Effector memory CD8-positive, alpha-beta T cell (primary cell): ENCODE measurements at places on chromosomes 2 and 18.

DNA sequence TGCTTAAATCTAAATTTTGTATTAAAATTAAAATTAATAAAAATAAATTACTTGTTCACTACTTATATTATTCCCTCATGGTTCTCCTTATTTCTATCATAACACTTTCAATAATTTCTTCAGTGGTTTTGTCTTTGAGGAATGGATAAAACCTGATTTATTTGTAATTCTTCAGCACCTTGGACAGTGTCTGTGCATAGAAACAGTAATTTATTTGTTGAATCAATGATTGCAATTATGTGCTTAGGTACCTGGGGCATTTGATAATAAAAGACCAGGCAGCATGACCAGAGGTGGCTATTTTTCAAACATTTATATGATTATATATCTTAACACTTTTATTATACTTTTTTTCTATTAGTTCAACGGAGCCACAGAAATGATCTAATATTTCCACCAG lies 1062.7 kb downstream of the DSC3 start:
- no peak for DNase-seq
- H3K36me3 ChIP-seq = no peaks in the 10 kb centered on the region
- no peak overlapping the region for H3K27ac ChIP-seq
- H3K4me3 ChIP-seq = no peak overlapping the region

DNA sequence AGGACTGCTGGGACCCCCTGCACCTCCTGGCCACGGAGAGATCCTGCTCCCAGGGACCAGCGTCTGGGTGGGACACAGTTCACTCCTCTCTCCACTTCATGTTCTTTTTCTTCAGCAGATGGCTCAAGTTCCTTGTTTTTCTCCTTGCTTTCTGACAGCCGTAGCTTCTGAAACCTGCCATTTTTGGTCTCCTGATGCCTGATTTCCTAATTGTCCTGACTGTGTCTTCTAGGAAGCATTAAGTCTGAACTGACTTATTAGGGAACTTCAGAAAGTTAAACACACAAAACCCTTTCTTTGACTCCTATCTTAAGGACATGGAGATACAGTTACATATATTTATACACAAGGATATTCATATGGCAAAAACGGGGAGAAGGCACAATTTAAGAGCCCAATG lies 22.7 kb downstream of the CNNM4 start:
- H3K4me1 ChIP-seq = no peaks in the 10 kb centered on the region
- H3K27ac ChIP-seq = no peak overlapping the region
- no peak for DNase-seq
- H3K4me3 ChIP-seq = no peak overlapping the region
- H3K27me3 ChIP-seq = no peaks in the 10 kb centered on the region

- H3K27ac ChIP-seq = no peak overlapping the region
- H3K4me3 ChIP-seq = no peak overlapping the region
These were observed 31.2 kb downstream of the ADI1 start for GRCh38 chr2:3488061-3488531.

- no peak overlapping the region for H3K27ac ChIP-seq
- no peak overlapping the region for H3K4me3 ChIP-seq
- no peaks in the 10 kb centered on the region for H3K36me3 ChIP-seq
- DNase-seq = no peak
- H3K27me3 ChIP-seq = no peaks in the 10 kb centered on the region
These were observed 62.3 kb upstream of the FSIP2 start for GRCh38 chr2:185676316-185676715.

- H3K36me3 ChIP-seq = peaks cover 7% of the 10 kb centered on the region
- no peak for DNase-seq
- H3K27ac ChIP-seq = no peak overlapping the region
- H3K4me3 ChIP-seq = no peak overlapping the region
- peaks cover 16% of the 10 kb centered on the region for H3K4me1 ChIP-seq
- peaks cover 40% of the 10 kb centered on the region for H3K27me3 ChIP-seq
These were observed 59.3 kb downstream of the ADNP2 start for GRCh38 chr18:80168346-80168745.

GRCh38 chr2:26346454-26347053 lies at the start of gene ADGRF3:
TSS of gene ADGRF3 (minus strand) at chr2:26346789. CDS start at chr2:26346234, 555 bp downstream.
- peaks cover 22% of the 10 kb centered on the region for H3K36me3 ChIP-seq
- peaks cover 37% of the 10 kb centered on the region for H3K4me1 ChIP-seq
- H3K27ac ChIP-seq = peak within 1 kb of the TSS; percentile 99
- peak; percentile 36 for DNase-seq
- H3K27me3 ChIP-seq = no peaks in the 10 kb centered on the region

GRCh38 chr2:169290433-169290832 lies 71.9 kb downstream of the LRP2 start:
- no peak overlapping the region for H3K4me3 ChIP-seq
- H3K27ac ChIP-seq = no peak overlapping the region
- DNase-seq = no peak

DNA sequence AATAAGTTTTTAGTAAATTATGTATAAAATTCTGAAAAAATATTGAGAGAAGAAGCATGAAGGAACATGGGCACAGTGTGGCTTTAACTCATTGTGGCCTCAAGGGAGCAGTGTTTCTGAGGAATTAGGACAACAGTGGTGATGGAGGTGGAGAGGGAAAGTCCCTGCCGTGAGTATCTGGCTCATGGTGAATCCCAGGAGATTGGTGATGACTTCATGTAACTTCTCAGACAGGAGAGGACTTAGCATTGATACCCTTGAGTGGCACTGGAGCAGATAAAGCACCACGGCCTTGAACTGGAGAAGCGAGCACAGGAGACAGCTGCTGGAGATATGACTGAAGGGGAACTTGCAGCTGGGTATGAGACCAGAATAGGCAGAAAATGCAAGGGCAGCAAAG lies 35.0 kb upstream of the LRP1B start:
- no peaks in the 10 kb centered on the region for H3K27me3 ChIP-seq
- H3K27ac ChIP-seq = no peak overlapping the region
- no peaks in the 10 kb centered on the region for H3K4me1 ChIP-seq
- H3K36me3 ChIP-seq = no peaks in the 10 kb centered on the region
- DNase-seq = no peak

GRCh38 chr2:60746318-60746717 lies 9.8 kb upstream of the PAPOLG start:
- DNase-seq = no peak
- peak overlapping the region; percentile 44 for H3K27ac ChIP-seq
- H3K4me3 ChIP-seq = peak overlapping the region; percentile 50
- no peaks in the 10 kb centered on the region for H3K27me3 ChIP-seq
- H3K4me1 ChIP-seq = peaks cover 16% of the 10 kb centered on the region

DNA sequence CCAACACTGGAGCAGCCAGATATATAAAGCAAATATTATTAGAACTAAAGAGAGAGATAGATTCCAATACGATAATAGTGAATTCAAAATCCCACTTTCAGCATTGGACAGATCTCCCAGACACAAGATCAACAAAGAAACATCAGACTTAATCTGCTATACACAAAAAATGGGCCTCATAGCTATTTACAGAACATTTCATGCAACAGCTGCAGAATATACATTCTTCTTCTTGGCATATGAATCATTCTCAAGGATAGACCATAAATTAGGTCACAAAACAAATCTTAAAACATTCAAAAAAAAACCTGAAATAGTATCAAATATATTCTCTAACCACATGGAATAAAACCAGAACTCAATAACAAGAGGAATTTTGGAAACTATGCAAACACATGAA lies 23.8 kb upstream of the BAZ2B start:
- no peak overlapping the region for H3K27ac ChIP-seq
- DNase-seq = no peak
- no peak overlapping the region for H3K4me3 ChIP-seq
- no peaks in the 10 kb centered on the region for H3K36me3 ChIP-seq

DNA sequence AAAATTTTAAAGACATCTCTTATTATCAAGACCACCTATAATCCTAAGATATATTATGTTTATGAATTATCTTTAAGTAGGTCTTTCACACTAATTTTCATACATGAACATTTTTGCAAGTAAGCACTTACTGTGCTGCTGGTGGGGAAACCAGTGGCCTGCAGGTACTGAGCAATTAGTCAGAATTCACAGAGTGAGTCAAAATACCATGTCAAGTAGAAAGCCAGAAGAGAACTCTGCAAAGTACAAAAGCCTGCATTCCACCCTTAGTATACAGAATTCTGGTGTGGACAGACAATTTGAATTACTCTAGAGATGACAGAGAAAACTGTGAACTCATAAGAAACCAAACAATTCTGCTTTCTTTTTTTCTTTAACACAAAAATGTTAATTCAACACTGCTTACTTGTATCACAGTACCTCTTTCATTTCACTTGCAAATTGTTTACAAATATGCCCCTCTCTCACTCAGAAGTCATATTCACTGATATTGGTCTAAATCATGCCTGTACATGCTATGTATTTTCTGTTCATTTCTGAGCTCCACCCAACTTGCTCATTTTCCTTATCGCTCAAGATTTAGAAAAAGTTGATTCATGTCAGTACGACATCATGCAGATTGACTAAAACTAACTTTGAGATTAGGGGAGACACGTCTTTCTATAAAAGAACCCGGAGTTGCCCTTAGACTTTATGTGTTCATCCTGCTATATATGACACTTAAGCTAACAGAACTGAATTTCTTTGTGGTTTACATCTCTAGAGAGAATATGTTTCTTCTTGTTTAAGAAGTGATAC lies 182.9 kb downstream of the IKZF2 start:
- no peaks in the 10 kb centered on the region for H3K36me3 ChIP-seq
- peak overlapping the region; percentile 32 for H3K27ac ChIP-seq
- peaks cover 13% of the 10 kb centered on the region for H3K4me1 ChIP-seq
- no peaks in the 10 kb centered on the region for H3K27me3 ChIP-seq
- DNase-seq = no peak

DNA sequence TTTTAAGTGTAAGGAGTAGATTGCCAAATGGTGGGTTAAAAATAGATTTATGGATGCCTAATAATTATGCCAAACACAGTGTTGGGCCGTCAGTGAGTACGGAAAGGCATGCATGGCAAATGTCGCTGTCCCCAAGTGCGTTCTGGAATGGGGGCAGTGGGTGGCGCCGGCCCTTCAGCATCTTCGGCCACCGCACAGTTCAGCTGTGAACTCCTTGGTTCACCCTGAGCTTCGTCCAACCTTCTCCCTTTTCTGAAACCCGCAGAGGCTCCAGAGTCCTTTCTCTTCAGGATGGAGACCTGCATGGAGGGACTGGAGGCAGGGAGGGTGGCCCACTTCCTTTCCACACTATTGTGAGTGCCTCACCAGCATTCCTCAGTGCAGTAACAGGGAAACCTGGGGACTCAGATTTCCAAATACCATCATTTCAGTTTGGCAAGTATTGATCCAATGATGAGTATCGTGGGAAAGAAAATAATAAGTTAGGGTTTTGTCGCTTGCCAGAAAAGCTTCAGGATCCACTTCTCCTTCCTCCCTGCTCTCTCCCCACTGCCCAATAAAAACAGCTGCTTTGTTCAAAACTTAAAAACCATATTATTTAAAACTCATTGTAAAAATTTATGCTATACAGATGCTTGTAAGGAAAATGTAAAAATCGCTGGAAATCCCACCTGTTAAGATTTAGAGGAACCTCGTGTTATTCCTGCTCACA lies 74.6 kb upstream of the TXNDC2 start:
- no peak for DNase-seq
- H3K4me1 ChIP-seq = no peaks in the 10 kb centered on the region
- no peak overlapping the region for H3K27ac ChIP-seq
- H3K36me3 ChIP-seq = no peaks in the 10 kb centered on the region

DNA sequence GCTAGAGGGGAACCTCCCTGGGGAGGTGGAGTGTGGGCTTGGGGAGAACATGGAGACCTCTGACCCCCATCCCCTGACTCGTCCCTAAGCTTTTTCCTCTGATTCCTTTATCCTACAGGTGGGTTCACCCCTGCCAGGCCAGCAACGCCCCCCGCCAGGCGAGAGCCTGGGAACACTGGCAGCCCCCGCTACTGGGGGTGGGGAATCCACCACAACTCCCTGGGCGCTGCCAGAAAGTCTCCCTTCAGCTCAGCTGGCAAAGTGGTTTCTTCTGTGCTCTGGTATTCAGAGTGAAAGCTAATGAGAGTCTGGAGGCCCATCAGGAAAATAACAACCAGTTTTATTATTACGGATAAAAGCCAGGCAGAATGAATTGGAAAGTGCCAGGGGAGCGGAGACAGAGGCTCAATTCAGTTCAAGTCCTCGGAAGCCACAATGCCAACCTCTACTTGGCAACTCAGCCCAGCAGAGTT lies 2.8 kb downstream of the DIPK1C start:
- no peaks in the 10 kb centered on the region for H3K36me3 ChIP-seq
- H3K4me3 ChIP-seq = no peak overlapping the region

DNA sequence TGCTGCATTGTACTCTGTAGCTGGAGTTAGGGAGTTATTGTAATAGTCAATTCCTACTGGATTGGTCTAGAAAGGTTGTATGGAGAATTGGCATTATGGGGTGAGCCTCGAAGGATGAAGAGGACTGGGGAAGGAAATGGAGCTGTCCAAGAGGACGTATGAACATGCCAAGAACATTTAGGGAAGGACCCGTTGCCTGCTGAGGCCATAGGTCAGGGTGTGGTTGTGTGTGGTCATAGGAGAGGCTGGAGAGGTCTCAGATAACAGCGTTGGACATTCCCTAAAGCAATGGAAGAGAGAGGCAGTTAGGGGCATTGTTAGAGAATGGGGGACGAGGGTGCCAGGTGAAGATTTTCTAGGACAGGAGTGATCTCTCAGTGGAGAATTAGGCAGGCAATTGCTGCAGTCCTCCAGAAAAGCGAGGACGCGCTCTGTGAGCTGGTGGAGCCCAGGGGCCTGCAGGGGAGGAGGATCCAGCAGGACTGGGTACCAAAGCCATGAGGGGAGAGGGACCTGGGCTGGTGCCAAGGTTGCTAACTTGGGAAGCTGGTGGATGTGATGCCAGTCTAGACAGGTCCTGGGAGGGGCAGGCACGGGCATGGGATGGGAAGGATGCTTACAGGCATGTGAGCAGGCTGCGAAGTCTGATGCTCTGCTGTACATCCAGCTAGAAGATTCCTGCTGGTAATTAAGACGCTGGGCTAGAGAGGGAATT lies 9.4 kb upstream of the PSD4 start:
- no peak overlapping the region for H3K27ac ChIP-seq
- no peak for DNase-seq
- no peaks in the 10 kb centered on the region for H3K36me3 ChIP-seq

DNA sequence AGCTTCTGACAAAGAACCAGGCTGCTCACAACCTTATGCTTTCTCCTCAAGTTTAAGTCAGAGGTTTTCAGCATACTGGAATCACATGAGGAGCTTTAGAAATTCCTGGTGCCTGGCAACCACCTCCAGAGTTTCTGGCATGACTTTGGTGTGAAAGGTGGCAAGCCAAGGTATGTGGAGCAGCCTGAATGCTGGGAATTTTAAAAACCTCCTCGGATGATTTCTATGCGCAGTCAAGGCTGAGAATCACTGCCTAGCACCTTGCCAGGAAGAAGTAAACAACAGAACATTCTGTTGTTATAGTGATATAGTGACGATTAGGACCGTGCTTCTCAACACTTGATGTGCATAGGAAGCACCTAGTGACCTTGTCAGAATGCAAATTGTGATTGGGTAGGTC lies 11.7 kb downstream of the CCBE1 start:
- no peaks in the 10 kb centered on the region for H3K4me1 ChIP-seq
- no peaks in the 10 kb centered on the region for H3K36me3 ChIP-seq
- no peak overlapping the region for H3K4me3 ChIP-seq
- no peak for DNase-seq
- no peak overlapping the region for H3K27ac ChIP-seq

DNA sequence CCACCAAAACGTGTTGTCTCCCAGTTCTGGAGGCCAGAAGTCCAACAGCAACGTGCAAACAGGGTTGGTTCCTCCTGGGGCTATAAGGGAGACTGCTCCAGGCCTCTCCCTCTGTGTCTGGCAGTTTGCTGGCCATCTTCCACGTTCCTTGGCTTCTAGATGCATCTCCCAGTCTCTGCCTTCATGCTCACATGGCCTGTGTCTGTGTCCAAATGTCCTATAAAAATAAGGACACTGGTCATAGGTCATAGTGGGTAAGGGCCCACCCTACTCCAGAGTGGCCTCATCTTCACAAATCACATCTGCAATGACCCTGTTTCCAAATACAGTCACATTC lies 69.4 kb upstream of the TAF1B start:
- no peaks in the 10 kb centered on the region for H3K36me3 ChIP-seq
- peaks cover 16% of the 10 kb centered on the region for H3K4me1 ChIP-seq
